Nephron progenitor cell (in vitro differentiated cells): ENCODE measurements at places on chromosomes 7 and 10.

- DNase-seq = no peak
Observed at GRCh38 chr7:1409555-1409954, 49.7 kb downstream of the MICALL2 start.

DNA sequence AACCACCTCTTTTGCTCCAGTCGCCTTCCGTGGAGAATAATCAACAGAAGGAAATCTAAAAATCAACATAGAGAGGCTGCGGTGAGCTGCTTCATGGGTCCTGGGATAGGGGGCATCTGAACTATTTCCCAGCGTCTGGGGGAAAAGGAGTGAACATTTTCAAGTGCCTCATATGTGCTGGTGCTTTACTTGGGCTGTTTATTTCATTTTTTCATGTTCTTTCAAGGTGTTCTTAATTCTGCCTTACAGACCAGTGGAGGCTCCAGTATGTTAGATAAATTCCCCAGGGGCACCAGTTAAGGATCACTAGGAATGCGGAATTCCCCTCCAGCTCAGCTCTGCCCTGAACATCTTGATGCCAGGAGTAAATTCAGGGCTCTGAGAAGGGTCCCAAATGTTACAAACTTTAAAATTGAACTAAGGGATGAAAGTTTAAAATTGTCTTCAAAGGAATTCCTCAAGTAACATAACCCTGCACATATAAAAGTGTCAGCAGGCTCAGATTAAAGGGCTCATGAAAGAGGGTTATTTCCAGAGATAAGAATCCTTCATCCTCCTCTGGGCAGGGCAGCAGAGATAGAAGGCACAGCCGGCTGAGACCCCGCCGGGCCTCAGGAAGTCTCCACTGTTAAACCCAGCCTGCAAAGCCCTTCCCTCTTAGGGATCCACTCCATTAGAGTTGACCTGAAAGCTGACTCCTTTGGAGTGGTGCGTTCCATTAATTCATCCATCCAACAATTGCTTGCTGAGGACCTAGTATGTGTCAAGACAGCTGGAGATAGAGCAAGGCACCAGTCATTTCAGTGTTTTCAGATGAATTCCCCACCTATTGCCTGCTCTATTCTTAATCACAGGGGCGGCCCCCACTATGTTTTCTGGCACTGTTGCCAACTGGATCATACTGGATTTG lies 345.8 kb downstream of the KCNMA1 start:
- no peak for DNase-seq

- DNase-seq = no peak
Observed at GRCh38 chr10:63464402-63465292, 1.1 kb downstream of the JMJD1C start.

DNA sequence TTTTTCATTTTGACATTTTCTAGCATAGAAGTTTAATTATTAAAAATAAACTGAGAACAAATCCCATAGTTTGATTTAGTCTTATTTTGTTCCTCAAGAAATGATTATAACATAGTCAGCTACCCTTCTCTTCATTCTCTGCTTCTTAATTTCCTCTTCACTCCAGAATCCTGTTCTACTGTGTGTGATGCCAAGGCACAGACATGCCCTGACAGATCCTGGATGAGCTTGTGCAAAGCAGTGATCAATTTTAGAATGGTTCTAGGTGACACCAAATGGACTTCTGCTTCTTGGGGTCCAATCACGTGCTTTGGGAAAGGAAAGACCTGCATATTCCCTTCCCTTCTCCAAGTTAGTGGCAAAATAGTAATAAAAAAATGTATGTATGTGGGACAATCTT lies 665.6 kb downstream of the MAGI2 start:
- DNase-seq = no peak
